ENCODE measurements at places on chromosomes 7 and 10. TPM values are rescaled to one million over a fixed set of nuclear protein-coding genes. Genes with fewer than 3 reads are reported as not detected.
A peak's percentile ranks its signal among the peaks of the same experiment; 100 is the strongest.

PDE6C gene
- polyA plus RNA-seq: 0.52 TPM

DNA sequence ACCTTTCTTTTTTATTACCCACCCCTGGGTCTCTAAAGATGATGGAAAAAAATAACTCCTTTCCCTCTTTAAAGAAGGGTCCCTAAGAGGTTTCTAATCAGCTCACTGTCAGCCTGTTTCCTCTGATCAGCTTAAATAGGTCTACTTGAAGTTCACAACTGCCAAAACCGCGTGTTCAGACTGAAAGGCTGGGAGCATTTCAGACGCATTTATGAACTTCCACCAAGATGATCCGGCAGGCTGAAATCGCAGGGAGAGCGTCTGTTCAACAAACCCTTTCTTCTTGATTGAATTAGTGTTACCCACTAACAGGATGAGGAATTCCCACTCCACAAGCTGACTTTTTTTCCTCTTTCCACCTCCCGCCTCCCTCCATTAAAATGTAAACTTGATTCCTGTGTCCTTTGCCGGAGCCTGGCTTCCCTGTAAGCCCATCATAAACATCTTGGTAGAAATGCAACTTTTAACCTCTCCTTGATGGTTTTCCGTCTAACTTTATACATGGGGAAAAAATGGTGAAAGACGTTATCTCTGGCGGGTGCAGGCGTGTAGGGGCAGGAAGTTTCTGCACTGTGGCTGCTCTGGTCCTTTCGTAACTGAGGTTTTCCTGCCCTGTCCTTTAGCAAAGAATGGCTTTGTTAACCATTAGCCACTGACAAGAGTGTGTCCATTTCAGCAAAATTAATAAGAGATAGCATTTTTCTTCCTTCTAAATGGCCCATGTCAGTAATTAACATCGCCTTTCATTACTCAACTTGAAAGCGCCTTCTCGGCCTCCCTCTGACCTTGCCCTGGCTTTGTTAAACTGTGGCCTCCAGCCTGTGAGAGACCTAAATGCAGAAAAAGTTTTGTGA is 130.7 kb downstream of the BAMBI start:
- DNase-seq: no peak

GRCh38 chr7:43215061-43215460 is 102.6 kb downstream of the HECW1 start:
- DNase-seq: no peak

KLLN gene
- polyA plus RNA-seq: 1.6 TPM

POR gene
- 75.4 TPM for polyA plus RNA-seq

MYO3A gene
- 7.0 TPM for polyA plus RNA-seq

- no peak for DNase-seq
Observed at GRCh38 chr7:1284743-1285458, 52.2 kb downstream of the UNCX start.

GRCh38 chr10:74156919-74157289 is 5.9 kb downstream of the ADK start:
- no peak for DNase-seq

GRCh38 chr10:85152911-85153310 is 824.5 kb downstream of the CCSER2 start:
- DNase-seq: no peak

SPDYE9 gene
- 0.29 TPM for polyA plus RNA-seq

- DNase-seq: no peak
Observed at GRCh38 chr7:1541431-1542162, 11.1 kb downstream of the MAFK start.

HIBADH gene
- polyA plus RNA-seq: 105 TPM

GRCh38 chr7:40673285-40673684 is 538.5 kb downstream of the SUGCT start:
- no peak for DNase-seq

SYNPO2L gene
- polyA plus RNA-seq: 0.24 TPM

- peak; percentile 20 for DNase-seq
Observed at GRCh38 chr7:102992938-102993717, 80.3 kb downstream of the LRRC17 start.

EPHA1 gene
- 17.9 TPM for polyA plus RNA-seq

DNA sequence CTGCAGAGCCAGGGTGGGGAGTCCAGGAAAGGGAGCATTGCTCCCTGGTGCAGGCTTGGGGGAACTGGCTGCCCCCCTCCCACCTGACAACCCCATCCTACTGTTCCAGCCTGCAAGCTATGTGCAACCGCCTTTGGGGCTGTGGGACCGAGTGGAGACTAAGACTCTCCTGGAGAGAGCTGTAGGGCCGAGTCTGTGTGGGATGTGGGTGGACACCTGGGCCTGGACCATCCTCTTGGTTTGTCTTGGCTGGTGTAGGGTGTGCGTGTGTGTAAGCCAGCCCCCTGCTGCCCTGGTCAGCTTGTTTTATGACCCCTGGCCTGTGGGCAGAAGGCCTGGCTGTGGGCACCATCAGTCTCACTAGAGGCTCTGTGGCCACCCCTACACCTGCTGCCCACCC is 1.6 kb upstream of the RAMP3 start:
- DNase-seq: no peak

- DNase-seq: no peak
Observed at GRCh38 chr7:154342971-154343633, 290.9 kb downstream of the DPP6 start.

KDM7A gene
- 13.5 TPM for polyA plus RNA-seq

CYP3A4 gene
- polyA plus RNA-seq: 0.21 TPM

EBF3 gene
- polyA plus RNA-seq: 1.1 TPM

DNA sequence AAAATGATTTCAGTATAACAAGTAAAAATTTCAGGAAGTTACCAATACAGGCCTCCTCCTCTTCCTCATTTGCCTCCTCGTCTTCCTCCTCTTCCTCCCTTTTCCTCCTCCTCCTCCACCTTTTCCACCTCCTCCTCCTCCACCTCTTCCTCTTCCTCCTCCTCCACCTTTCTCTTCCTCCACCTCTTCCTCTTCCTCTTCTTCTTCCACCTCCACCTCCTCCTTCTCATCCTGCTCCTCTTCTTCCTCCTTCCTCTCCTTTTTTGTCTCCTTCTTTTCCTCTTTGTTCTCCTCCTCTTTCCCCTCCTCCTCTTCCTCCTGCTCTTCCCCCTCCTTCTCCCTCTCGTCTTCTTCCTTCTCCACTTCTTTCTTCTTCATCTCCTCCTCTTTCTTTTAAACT is 94.4 kb upstream of the SFMBT2 start:
- no peak for DNase-seq

WDR86 gene
- polyA plus RNA-seq: 48.7 TPM

GRCh38 chr10:98267894-98268693 is at the start of gene LOXL4:
TSS of gene LOXL4 (minus strand) at chr10:98268194. CDS start at chr10:98263019, 5,175 bp downstream.
- no peak for DNase-seq

- DNase-seq: no peak
Observed at GRCh38 chr10:131726076-131726880, 174.5 kb upstream of the PPP2R2D start.

DNA sequence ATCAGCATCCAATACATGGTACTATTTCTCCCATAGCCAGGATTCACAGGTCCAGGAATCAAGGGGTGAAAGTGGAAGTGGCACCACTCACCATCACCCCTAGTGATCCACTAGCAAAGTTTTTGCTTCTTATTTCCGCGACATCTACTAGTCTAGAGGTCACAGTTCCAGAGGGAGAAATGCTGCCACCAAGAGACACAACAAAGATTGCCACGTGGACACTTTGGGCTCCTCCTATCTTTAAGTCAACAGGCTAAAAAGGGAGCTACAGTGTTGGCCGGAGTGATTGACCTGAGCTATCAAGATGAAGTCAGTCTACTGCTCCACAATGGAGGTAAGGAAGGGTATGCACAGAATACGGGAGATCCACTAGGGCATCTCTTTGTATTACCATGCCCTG is 178.2 kb downstream of the AKR1D1 start:
- no peak for DNase-seq

DNA sequence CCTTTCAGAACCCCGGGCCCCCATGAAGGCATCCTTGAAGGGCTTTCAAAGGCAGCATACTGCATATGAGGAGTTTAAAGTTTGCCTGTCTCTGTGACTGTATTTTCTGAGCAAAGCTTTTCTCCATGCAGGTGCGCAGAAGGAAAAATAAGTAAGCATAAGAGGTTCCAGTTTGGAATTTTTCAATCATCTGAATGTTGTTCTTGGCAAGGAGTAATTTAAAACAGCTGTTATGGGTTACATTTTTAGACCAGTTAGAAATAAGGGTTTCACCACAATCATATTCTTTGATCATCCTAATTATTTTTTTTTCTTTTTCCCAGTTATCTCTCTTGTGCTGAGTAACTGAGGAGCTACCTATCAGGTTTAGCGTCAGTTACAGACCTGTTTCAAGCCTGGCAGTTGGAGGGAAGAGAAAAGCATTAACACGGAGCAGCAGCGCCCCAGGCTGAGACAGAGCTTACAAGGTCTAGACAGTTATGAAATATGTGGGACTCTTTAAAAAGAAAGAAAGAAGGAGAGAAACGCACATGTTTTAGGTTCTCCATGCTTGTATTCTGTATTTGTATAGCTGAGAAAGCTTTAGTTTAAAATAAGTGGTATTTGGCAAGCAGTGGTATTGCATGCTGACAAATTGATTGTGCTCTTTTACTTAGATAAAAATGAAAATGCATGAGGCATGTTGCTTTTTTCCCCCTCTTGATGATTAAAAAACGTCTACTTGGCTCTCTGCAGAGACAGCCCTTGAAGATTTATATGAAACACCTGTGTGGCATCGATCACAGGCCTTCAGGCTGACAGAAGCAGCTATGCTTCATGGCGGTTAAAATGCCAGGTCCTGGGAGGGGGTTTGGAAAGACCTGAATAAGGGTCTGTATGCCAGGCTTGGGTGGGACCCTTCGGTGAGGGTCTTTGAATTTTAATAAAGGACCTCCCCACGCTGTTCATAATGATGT is 157.6 kb downstream of the GRK5 start:
- DNase-seq: no peak

DNA sequence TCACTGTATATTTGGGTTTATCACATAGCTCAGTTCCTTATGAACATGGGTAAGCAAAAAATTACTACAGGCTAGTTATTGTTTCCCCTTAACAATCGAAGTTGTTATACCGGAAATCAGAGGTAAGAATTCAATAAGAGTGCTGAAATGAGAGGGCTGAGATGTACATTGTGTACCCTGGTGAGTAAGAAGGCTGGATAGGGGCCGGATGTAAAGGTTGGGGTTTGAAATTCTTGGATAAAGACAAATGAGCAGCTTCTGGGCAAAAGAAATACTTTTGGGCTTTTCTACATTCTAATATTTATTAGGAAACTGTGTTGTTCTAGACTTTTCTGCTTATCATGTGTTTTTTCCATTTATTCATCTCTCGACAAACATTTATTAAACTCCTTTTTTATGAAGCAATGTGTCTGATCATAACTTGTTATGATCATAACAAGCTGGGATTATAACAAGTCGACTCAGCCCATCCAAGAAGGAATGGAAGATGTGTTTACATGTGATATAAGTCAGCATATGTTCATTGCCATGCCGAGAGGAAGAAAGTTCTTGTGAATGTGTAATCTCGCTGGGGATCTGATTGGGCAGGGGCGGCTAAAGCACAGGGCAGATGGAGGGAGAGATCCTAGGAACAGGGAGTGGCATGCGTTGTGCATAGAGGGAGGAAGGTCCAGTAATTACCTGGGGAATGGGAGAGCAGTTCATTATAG is 155.3 kb downstream of the PLXDC2 start:
- no peak for DNase-seq

GRCh38 chr7:30595436-30596013 is 847 bp downstream of the GARS1 start:
- no peak for DNase-seq

GRCh38 chr10:79610601-79611191 is at the start of gene SFTPA1:
TSS of gene SFTPA1 (plus strand) at chr10:79610939. CDS start at chr10:79611826, 887 bp downstream.
- DNase-seq: no peak

DNA sequence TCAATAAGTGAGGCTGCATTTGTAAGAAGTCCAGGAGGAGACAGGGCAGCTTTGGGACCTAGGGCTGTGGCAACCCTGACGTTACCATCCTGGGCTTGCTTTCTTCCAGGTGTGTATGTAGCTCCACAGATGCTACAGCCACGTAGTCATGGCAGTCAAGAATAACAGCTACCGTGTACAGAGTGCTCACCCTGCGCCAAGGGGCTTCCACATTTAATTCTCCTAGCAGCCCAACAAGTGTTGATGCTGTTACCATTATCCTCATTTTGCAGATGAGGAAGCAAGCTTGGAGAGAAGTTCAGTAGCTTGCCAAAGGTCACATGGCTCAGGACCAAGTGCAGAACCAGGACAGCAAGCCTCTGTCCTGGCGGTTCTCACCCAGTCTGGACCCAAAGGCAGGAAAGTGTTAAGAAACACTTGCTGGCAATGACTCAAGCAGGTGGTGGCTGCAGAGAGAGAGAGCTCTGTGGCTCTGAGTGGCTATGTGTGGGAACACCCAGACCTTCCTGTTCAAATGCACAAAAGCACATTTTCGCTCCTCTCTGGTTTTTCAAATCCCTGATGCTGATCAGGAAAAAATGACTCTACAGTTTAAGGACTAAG is 89.8 kb downstream of the CREM start:
- DNase-seq: no peak

DNA sequence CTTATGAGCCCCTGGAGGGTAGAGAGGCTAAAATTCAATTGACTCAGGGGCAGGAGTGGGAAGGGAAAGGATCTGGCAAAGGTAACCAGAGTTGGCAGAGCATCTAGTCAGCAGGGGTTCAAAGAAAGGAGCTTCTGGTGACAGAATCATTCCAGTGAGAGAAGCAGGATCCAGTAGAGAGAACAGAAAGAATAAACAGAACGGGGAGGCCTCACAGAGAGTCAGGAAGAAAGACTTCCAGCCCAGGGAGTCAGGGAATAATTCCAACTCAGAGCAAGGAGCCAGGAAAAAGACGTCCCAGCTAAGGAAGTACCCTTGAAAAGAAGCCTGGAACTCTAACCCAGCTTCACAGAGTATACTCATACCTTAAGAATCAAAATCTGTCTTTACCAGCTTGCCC is 66.6 kb upstream of the CPXM2 start:
- no peak for DNase-seq

DNA sequence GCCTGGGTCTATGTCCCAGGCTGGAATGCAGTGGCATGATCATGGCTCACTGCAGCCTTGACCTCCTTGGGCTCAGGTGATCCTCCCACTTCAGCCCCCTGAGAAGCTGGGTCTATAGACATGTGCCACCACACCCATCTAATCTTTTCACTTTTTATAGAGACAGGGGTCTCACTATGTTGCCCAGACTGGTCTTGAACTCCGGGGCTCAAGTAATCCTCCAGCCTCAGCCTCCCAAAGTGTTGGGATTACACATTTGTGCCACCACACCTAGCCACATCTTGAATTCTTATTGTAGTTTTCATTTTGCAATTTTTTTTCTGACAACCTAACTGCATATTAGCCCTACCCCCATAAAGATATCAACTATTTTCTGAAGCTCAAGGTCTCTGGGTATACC is 18.4 kb upstream of the COL1A2 start:
- no peak for DNase-seq

All from right renal pelvis (tissue), 4 donors.